Uterus (tissue), 4 donors: ENCODE measurements at places on chromosomes 3 and 15. TPM values are rescaled to one million over a fixed set of nuclear protein-coding genes. Genes with fewer than 3 reads are reported as not detected.
A peak's percentile ranks its signal among the peaks of the same experiment; 100 is the strongest.

Gene WDR93
- 1.5 TPM for total RNA-seq

DNA sequence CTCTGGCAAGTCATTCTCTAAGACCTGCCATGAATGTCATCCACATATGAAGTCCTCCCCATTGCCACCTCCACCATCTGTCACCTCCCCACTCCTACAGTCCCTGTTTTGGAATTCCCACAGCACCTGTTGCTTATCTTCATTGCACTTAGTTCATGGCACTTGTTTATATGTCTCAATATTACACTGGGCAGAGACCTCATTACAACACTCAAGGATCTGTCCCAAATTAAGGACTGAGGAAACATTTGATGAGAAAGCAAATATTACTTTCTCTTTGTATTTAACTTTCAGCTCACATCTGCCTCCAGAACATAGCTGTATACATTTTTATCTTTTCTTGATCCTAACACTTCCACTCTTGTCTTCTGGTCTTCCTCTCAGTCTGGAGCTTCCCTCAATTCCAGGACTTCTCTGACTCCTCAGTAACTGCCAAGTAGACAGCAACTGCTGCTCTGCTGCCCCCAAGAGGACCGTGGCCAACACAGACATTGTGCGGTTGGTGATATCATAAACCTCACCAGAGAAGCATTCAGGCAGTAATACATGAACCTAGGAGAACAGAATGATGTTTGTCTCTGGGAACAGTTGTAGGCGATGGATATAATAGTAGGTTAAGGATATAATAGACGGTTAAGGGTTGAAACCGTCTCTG is 45.0 kb upstream of the FGF12 start:
- DNase-seq: no peak

Gene PDZRN3
- total RNA-seq: 268 TPM

DNA sequence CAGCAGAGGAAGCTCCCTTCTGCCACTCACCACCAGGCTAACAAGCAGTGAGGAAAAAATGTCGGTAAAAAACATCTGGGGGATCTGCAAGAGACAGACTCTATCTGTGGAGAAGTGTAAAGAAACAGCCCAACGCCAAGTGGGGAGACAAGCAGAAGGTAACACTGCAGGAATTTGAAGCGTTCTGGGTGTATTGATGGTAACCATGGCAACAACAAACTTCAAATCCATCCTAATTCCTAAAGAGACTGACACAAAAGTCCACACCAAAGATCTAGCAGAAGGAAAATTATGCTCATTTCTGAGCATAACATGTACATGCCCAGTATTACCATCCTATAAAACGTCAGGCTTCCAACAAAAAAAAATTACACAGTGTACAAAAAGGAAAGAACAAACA is 449.3 kb downstream of the GABRB3 start:
- no peak for DNase-seq

- no peak for DNase-seq
Observed at GRCh38 chr3:32105291-32106131, 909 bp upstream of the GPD1L start.

DNA sequence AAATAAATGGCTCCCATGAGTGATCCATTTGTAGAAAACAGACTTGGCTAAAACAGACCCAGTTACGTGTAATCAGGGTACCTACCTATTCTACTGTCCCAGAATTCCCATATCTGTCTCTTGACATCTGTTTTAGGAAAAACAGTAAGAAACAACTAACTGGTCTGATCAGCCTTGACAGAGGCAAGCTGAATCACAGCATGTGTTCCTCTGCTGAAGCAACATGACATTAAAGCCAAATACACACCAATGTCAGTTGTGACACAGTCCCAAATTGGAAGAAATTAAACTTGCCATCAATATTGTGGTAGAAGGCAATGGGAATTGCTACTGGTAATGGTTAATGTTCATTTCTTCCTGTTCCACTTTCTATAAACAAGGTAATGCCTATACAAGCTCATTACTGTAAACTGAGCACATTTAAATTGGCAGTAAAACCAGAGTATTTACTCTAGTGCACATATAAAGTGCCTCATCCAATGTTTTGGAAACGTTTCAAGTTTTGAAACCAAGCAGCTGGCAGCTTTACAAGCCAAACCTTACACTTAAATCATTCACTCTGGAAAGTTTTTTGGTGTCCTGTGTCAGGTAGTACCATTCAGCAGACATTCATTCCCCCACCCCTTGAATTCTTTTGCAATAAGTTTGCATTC is 27.0 kb downstream of the ALDH1A2 start:
- DNase-seq: no peak

DNA sequence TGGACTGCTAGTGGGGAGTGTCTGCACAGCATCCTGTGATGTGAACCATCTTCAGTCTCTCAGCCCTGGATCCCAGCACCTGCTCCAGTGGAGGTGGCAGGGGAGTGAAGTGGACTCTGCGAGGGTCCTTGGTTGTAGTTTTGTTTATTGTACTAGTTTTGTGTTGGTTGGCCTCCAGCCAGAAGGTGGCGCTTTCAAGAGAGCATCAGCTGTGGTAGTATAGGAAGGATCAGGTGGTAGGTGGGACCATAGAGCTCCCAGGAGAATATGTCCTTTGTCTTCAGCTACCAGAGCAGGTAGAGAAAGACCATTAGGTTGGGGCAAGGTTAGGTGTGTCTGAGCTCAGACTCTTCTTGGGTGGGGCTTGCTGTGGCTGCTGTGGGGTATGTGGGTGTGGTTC is 20.9 kb downstream of the NEK11 start:
- no peak for DNase-seq

Gene CCDC9B
- total RNA-seq: 2.4 TPM

- peak; percentile 31 for DNase-seq
Observed at GRCh38 chr15:31214864-31215489, 111.7 kb upstream of the KLF13 start.

DNA sequence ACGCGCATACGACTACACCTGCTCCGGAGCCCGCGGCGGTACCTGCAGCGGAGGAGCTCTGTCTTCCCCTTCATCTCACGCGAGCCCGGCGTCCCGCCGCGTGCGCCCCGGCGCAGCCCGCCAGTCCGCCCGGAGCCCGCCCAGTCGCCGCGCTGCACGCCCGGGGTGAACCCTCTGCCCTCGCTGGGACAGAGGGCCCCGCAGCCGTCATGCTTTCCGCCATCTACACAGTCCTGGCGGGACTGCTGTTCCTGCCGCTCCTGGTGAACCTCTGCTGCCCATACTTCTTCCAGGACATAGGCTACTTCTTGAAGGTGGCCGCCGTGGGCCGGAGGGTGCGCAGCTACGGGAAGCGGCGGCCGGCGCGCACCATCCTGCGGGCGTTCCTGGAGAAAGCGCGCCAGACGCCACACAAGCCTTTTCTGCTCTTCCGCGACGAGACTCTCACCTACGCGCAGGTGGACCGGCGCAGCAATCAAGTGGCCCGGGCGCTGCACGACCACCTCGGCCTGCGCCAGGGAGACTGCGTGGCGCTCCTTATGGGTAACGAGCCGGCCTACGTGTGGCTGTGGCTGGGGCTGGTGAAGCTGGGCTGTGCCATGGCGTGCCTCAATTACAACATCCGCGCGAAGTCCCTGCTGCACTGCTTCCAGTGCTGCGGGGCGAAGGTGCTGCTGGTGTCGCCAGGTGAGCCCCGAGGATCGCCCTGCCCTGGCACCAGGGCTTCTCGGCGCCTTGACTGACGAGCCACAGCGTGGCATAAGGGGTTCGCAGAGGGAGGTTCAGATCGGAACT is 420 bp downstream of the SLC27A2 start:
- no peak for DNase-seq

- no peak for DNase-seq
Observed at GRCh38 chr3:9072667-9073009, 109.4 kb upstream of the RAD18 start.

Gene RNF168
- 12.0 TPM for total RNA-seq

Gene TICRR
- not detected for total RNA-seq

- no peak for DNase-seq
Observed at GRCh38 chr15:40418126-40418525, 12.5 kb downstream of the IVD start.

Gene AMIGO3
- not detected for total RNA-seq

- no peak for DNase-seq
Observed at GRCh38 chr15:76328106-76328696, 8.4 kb upstream of the ISL2 start.

- no peak for DNase-seq
Observed at GRCh38 chr3:128814519-128815317, 64.7 kb upstream of the ACAD9 start.

GRCh38 chr3:134487406-134487805 is 1.5 kb downstream of the CEP63 start:
- DNase-seq: no peak

- DNase-seq: no peak
Observed at GRCh38 chr3:195129644-195130492, 141.1 kb downstream of the XXYLT1 start.

Gene HYAL2
- 168 TPM for total RNA-seq

Gene ZXDC
- 34.1 TPM for total RNA-seq

DNA sequence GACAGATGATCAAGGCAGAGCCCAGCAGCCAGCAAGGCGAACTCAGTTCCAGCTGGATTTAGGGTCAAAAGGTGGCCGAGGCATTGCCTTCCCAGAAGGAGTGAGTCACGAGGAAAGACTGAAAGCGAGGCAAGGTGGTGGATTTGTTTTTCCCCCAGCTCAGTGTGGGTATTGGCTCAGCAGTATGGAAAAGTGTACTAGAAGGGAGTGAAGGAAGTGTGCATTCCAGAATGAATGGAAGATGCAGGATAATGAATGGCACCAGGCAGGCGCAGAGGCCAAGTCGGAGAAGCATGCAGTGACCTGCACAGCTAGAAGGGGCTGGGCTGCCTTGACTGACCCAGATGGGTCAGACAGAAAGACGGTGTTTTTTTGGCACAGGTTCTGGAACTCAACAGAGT is 46.3 kb downstream of the FOXP1 start:
- peak; percentile 69 for DNase-seq

DNA sequence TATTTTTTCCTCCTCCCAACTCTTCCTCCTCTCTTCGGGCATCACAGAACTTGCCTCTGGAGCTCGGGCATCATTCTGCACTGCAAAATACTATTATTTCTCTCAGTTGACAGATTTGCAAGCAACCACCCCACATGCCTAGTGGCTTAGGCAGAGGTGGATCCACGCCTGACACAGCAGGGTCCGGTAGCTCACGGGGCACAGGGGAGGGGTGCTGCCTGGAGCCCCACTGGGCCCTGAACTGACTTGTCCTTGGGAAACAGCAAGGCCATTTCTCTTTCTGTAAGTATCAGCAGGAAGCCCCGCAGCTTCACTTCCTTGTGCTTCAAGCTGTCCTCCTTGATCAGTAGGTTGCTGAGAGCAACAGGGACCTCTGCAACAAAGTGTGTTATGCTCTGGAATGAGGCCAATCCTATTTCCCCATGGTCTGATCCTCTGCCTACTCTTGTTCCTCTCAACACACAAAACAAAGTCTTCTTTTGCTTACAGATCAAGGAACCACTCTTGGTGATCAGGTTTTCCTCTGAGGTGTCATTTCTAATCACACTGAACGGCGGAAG is 69.1 kb downstream of the FAM174B start:
- no peak for DNase-seq

- DNase-seq: peak; percentile 72
Observed at GRCh38 chr3:176953106-176954060, 243.9 kb downstream of the TBL1XR1 start.

Gene RPL32
- 4,821 TPM for total RNA-seq

Gene ZMYND10
- total RNA-seq: 1.5 TPM

DNA sequence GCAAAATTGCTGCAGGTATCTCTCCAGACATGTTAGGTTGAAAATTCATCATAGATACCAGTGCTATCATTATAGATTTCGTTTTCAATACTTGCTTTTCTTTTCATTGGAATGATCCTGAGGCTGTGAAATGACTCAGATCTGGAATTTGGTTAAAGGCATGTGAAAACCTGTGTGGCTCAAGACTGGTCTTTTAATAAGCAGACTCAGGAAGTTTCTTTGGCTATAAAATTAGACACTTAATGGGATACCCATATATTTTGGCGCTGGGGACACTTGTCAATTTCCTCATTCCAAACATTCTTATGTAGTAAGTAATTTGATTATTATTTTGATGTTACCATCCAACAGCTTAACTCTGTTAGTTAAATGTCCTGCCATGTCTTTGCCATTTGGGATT is 1041.1 kb upstream of the GBE1 start:
- no peak for DNase-seq

DNA sequence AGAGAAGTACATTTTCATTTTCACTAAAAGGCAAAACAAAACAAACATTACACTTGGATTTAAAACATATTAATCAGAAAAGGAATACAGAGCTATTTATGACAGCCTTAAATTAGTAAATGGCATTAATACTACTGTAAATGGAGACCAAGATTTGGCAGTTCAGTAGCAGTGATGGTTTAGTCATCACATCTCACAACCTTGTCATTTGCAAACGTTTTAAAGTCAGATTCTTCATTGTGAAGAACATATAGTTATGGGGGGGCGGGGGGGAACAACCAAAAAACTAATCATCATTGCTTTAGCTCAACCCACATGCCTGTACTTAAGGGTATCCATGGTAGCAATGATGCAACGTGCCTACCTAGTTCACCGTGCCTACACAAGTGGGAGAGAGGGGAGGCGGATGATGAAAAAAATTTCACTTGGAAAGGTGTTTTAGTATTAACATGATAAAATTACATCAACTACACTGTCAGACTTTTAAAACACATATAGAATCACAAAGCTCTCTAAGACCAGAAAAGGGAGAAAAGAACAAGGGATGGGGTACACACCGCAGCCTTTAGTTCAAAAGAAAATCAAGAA is 40.1 kb downstream of the DLG1 start:
- no peak for DNase-seq

Gene SCAPER
- 25.4 TPM for total RNA-seq

DNA sequence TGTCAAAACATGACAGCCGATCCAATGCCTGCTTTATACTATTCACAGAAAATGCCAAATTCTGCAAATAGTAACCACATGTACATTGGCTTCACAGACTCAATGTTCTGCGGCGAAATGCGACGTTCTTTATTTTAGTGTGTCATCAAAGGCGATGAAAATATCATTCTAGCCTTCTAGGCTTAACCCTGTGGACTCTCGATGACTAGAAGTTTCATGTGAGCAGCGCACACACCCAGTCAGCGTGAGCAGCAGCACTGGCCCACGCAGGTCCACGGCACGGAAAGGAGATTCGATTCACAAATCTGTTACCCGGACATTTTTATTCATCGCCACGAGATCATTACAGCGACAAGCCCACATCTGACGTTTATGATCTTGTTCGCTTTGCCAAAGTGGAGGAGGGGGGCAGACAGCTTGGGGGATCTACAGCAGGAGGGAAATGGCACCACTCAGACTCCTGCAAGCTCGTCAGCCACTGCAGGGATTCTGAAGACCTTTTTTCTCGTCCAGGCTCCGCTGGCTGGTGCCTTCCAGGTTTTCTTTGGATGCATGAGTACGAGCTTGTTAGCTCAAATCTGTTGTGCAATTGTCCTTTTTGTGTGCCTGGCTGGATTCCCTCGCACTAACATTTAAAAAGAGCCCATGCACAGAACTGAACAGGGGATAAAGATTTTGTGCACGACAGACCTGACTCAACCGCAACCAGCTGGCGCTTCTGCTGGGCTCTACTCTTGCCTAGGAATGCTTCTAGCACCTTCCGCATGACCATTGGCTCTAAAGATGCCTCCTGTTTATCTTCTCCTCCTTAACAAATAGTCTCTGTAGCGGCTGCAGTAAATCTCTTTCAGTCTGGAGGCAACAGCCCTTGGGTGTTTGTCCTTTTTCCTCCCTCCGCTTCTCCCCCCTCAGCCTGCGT is 938.4 kb downstream of the MCTP2 start:
- DNase-seq: peak; percentile 86

Gene EPB42
- not detected for total RNA-seq

Gene SLC38A3
- total RNA-seq: not detected

Gene GPR176
- 5.5 TPM for total RNA-seq
